ENCODE measurements at places on chromosomes 2 and 18.

- no peak for DNase-seq
Measured at GRCh38 chr2:186977433-186978045, 128.6 kb upstream of the ZSWIM2 start.

DNA sequence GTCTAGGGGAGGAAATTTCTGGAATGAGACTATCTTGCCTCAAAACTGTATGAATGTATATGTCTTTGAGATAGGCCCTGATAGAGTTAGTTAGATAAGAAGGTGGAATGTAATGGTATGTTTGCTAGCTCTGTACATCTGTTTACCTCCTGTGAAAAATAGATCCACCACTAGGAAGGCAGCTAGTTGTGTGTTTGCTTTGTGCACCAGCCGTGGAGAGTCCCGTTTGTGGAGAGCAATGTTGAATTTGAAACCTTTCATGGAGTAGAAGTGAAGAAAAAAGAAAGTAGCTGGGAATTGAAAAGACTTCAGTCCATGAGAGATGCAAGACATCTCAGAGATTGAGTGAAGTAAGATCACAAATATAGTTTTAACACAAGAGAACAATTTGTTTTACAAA is 25.4 kb downstream of the ASXL3 start:
- no peak for DNase-seq

GRCh38 chr18:74820160-74820780 is 222.6 kb downstream of the ZNF407 start:
- DNase-seq, result no peak

- no peak for DNase-seq
Measured at GRCh38 chr2:159054985-159055384, 86.5 kb downstream of the TANC1 start.

DNA sequence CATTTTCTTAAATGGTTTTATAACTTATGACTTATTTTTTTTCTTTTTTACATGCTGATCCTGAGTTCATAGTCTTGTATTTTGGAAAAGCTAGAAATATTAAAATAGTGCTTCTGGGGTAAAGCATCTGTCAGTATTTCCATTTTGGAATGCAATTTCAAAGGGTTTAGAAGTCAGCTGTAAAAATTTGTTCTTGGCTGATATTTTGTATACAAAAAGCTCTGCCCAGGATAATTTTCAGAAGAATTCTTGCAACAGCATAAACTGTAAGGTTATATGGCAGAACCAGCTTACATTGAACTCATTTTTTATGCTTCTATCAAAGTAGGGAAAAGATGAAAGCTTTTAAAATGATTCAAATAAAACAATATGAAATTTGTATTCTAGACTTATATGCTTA is 97.4 kb downstream of the DIS3L2 start:
- DNase-seq, result no peak

DNA sequence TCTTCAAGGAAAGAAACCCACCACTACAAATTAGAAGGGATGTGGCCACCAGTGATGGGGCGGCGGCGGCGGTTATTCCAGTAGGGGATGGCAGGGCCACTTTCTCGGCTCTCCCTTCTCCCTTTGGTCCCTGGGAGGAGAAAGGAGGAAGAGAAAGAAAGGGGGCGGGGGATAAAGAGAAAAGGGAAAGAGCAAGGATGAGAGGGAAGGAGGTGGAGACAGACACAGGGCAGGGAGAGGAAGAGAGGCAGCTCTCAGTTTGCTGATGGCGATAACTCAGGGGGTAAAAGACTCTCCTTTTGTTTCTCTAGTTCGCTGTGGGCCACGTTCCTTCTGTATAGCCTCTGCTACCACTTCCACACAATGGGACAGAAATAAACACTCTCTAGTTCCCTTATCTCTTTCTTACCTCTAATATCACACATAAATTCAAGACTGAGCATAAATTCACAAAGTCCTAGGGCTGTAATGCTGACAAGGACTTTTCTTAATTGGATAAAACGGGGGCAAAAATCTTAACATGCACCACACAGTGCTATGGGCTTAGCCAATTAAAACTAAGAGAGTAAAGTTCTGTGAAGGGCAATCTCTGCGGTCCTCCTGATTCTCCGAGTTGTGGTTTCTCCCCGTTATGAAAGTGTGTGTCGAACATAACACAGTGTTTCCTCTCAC is 14.6 kb downstream of the SFT2D3 start:
- DNase-seq, result no peak

DNA sequence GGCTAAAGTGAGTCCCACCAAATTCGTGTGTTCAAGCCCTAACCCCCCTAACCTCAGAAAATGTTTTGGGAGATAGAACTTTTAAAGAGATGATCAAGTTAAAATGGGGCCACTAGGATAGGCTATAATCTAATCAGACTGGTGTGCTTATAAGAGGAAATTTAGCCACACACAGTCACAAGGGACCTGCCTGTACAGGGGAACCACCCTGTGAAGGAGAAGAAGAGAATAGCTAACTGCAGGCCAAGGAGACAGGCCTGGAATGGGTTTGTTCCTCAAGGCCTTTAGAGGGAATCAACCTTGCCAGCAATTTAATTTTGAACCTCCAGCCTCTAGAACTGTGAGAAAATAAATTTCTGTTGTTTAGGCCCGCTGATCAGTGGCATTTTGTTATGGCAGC is 36.0 kb upstream of the TANK start:
- DNase-seq, result no peak

DNA sequence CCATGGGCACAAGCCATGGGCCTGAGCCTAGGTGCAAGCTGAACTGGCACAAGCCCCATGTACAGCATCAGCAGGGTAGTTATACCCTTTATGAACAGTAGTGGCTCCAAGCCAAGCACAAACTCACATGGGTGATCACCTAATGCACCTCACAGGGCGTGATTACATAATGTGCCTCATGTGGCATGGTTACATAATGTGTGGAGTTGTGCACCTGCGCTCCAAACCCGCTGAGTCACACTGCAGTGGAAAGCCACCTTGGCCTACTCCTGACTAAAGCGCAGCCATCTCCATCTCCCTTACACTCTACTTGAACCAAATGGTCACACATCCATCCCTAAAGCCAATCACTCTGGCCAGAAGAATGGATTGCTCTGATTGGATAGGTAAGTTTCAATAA is 279.7 kb downstream of the MBD2 start:
- no peak for DNase-seq

GRCh38 chr2:157899125-157899839 is 23.2 kb upstream of the ACVR1 start:
- no peak for DNase-seq

- DNase-seq, result no peak
Measured at GRCh38 chr2:1600191-1601066, 143.9 kb downstream of the PXDN start.

DNA sequence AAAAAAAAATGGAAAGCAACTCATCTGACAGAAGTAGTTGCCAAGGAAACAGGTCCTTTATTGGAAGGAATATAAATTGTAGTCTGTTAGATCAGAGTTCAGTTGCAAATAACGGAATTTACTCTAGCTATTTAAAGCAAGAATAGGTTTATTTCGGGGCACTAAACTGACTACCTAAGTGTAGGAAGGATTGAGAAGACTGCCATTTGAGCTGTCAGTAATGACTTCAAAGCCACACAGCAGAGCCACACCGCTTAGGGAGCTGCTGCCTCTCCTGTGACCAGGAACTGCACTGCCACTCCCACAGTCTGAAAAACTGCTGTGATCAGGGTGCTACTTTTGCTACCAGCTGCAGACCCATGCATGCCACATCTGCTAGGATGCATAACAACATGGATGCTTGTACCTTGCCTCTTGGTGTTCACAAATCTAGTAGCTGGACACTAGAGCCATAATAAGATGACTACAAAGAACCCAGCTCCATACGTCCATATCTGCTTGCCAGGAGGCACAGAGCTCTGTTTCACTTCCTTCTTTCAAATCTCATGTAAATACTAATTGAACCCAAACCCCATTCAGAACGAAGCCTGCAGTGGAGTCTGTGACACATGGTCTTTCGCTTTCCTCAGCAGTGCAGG is 2.2 kb downstream of the DSG2 start:
- DNase-seq, result no peak

DNA sequence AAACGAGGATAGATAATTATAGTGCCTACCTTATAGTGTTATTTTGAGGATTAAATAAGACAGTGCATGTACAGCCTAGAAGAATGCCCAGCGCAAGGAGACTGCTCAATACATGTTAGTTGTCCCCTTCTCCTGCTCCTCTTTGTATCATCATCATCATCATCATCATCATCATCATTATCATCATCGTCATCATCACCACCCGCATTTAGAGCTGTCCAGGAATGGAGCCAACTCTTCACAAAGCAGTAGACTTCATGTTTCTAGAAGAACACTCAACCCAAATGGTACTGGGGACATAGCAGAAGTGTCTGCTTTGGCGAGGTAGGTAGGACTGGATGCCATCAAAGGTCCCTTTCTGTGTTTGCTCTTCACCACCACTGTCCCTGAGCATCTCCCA is 116.0 kb downstream of the TRIM43 start:
- DNase-seq, result no peak

DNA sequence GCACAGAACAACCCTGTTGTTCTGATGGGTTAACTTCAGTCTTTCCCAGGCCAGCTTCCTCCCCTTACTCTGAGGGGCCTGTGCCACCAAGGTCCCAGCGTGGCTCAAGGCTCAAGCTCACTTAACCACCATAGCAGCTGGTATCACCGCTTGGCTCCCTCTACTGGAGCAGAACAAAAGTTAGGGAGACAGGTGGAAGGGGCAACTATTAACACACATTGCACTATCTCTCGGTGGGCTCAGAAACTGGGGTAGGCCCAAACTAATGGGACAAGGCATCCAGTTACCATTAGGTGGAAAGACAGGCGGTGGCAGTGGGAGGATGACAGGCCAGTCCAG is 88.7 kb upstream of the ATL2 start:
- peak; percentile 18 for DNase-seq
